Mesothelial cell of epicardium (in vitro differentiated cells): ENCODE measurements at places on chromosomes 6 and 20.

- DNase-seq = no peak
Measured at GRCh38 chr20:16528078-16528477, 45.2 kb downstream of the KIF16B start.

- no peak for DNase-seq
Measured at GRCh38 chr6:5517796-5518195, 256.5 kb downstream of the FARS2 start.

- DNase-seq = no peak
Measured at GRCh38 chr6:149347067-149347466, 29.6 kb downstream of the TAB2 start.

DNA sequence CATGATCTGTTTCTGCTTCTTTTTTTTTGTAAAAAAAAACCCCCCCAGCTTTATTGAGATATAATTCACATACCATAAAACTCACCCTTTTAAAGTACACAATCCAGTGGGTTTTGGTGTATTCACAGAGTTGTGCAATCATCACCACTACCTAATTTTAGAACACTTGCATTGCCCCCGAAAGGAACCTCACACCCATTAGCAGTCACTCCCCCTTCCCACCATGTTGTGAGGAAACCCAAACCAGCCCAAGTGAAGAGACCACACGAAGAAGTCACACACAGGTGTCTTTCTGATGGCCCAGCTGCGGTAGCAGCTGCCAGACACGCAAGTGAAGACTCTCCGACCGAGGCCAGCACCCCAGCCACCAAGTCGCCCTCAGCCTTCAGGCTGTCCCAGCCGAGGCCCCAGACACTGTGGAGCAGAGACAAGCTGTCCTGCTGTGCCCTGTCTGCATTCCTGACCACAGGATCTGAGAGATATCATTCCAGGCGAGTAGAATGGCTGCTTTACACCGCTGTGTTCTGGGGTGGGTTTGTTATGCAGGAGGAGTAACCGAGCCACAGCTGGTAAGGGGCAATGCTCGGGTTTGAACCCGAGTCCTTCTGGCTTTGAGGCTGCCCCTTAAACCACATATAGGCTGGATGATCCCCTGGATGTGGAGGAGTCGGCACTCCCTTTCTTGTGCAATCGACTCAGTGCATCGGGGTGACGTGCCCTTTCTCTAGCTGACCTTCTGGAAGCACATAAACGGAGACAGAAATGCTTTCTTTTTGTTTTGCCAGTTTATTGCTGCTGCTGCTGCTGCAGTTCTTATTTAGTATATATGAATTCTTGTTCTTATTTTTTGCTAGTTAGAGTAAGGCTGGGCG lies 59.1 kb upstream of the PTPN1 start:
- no peak for DNase-seq

DNA sequence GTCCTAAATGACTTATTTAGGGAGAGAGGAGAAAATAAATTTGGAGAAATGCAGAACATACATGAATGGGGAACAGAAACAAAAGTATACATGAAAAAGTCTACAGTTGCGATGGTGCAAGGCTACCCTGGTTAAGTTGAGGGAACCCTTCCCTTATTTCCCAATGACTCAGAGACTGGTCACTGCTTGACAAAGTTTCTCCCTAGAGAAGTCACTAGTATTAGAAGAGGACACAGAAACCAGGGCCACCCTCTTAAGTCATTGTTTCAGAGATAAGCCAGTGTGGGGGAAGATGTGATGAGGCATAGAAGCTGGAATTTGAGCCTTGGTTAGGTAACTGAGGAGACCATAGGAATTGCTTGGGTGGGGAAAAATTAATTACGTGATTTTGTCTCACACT lies 24.4 kb upstream of the EDN1 start:
- DNase-seq = no peak

DNA sequence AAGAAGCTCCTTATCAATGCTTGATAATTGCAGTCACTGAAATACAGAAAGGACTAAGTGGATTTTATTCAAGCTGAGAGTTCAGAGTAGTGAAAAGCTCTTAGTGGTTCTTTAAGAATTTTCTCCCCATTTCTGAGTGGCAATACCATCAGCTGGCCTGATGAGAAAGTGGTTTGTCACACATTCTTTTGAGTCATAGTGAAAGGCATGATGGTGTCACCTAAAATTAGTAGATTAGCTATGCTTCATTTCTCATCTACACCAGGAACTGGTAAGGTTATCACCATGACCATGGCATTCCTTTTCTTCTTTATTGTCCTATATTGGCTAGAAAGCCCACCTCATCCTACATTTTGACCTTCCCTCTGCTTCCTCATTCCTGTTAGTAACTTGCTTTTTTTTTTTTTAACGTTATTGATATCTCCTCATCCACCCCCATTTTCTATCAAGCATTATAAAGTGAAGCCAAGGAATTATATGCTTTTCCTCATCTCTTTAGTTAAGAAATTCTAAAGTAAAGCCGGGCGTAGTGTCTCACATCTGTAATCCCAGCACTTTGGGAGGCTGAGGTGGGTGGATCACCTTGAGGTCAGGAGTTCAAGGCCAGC lies 67.4 kb upstream of the LOC128125822 start:
- no peak for DNase-seq

- no peak for DNase-seq
Measured at GRCh38 chr6:148873868-148874267, 127.0 kb downstream of the UST start.

- DNase-seq = no peak
Measured at GRCh38 chr20:10747019-10747418, 73.2 kb upstream of the JAG1 start.

DNA sequence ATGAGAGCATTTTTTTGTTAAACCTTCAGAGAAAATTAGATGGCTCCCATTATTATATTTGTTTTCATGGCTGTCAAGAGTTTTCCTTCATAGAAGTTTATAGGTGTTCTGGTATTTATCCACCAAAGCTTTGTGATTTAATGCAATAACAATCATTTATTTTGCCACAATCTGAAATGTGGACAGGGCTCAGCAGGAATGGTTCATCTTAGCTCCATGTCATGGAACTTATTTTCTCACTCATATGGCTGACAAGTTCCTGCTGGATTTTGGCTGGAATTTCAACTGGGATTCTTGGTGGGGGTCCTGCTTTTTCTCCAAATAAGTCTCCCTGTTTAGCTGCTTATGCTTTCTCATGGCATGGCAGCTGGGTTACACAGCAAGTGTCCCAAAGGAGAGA lies 876.7 kb downstream of the QKI start:
- no peak for DNase-seq

GRCh38 chr6:71292001-71292400 lies 3.4 kb downstream of the OGFRL1 start:
- no peak for DNase-seq

- DNase-seq = no peak
Measured at GRCh38 chr6:158322724-158323560, 10.7 kb downstream of the TULP4 start.
